Ureter (tissue), 1 donor: ENCODE measurements at places on chromosomes 11 and 22. TPM values are rescaled to one million over a fixed set of nuclear protein-coding genes. Genes with fewer than 3 reads are reported as not detected.
A peak's percentile ranks its signal among the peaks of the same experiment; 100 is the strongest.

DNA sequence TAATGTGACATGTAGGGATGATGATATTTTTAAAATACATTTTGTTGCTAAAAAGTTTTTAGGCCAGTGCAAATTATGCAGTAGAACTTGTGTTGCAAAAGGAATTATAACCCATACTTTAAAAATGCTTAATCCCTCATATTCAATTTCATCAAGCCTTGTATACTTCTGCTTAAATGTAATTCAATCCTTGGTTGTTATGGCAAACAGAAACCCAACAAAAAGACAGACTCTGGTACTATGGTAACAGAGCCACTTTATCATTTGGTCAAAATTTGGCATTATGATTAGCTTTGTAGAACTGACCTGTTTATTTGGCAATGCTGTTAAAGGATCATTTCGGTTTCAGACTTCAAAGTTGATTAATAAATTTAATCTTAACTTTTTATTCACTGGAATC lies 284.8 kb downstream of the TMEM135 start:
- no peak for DNase-seq

- no peak for DNase-seq
These were observed 37.0 kb downstream of the BCL2L13 start for GRCh38 chr22:17675584-17675983.

GRCh38 chr11:26778000-26778757 lies 56.3 kb upstream of the SLC5A12 start:
- DNase-seq, result no peak

- no peak for DNase-seq
These were observed 192.7 kb downstream of the NAV2 start for GRCh38 chr11:19905280-19905853.

Gene PKNOX2
- total RNA-seq, result 7.3 TPM

Gene ACTN3
- total RNA-seq, result 0.16 TPM

DNA sequence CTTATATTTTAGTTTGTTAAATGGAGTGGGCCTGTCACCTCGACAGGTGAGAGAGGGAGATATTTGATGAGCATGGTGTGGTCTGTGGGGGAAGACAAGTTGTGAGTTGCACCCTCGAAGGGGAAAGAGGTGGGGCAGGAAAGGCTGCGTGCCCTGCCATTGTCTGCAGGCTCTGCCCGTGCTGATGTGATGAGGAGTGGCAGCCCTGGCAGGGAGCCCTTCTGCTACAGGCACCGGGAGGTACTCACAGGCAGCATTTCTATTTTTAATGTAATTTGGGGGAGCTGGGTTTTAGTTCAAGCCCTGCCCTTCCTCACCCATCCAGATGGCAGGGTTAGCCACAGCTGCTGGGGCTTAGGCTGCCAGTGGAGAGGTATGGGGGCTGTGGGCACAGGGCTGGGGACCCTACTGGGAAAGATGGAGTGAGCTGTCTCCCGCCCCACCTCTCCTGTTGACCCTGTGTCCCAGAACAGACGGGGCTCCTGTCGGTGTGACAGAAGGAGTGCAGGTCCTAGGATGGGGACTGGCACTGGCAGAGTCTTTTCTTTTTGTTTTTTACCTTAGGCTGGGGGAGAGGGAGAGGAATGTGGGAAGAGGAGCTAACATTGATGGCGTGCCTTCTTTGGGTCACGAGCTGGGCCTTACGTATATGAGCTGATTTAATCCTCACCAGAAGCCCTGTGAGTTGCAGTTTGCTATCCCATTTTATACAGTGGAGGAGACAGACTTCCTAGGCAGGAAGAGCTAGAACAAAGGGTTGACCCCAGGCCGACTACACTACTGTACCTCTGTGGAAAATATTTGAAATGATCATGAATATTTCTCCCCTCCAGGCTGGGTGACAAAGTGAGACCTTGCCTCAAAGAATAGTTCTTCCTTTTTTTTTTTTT lies 51.6 kb downstream of the CEP164 start:
- DNase-seq, result no peak

Gene MYRF
- total RNA-seq, result 4.7 TPM

Gene TRIM51
- not detected for total RNA-seq

GRCh38 chr11:9868641-9869040 lies 204.8 kb downstream of the SWAP70 start:
- no peak for DNase-seq

DNA sequence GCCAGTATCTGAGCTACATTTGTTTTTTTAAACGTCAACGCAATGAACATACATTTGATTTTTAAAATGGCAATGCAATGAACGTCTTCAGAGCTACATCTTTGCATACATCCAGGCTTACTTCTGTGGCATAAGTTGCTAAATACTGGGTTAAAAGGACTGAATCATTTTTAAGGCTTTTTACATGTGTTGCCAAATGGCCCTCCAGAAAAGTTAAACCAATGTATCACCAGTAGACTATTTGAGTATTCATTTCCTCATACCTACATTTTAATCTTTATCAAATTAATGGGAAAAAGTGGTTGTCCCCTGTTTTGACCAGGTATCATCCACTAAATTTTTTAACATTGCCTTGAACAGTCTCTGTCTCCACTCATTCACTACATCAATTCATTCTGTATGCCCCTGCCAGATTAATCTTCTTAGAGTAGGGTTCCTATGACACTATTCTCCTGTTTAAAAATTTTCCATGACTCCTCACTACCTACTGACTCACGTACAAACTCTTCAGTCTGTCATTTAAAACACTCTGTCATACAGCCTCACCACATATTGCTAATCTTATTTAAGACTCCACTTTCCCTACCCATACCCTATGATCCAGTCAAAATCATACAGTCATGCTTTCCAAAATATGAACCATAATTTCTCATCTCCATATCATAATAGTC lies 12.4 kb upstream of the PRRG4 start:
- DNase-seq, result no peak

DNA sequence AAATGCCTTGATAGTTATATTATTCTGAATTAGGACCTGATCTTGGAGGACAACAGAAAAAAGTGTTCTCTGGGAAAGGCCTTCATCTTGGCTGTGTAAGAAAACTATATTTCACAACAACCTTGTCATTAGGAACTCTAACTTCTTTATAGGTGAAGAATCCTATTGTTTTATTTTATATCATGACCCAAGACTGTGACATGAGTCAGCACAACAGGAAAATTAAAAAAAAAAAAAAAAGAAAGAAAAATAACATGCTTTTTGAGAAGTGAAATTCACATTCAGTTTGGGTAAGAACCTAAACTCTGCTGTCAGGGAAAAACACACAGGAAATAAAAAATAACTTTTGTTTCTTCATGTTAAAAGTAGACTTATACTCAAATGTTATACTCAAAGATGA lies 11.7 kb upstream of the FOLR2 start:
- no peak for DNase-seq

GRCh38 chr11:132114185-132114584 lies 743.8 kb downstream of the NTM start:
- peak; percentile 54 for DNase-seq

DNA sequence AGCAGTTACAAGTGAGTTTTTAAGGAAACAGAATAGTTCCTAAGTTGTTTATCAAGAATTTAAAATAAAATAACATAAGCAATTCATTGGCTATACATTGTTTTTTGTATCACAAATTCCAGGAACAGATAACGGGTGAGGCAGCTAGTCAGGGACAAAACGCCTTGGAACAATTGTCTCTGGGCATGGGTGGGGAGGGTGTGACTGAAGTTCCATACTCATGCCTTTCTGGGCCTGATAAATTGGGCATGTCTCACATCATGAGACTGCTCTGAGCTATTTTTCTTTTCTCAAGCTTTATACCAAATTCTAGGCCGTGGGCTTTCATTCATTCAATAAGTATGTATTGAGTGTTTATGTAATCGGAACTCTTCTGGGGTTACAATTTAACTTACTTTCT lies 21.6 kb downstream of the FOLR3 start:
- no peak for DNase-seq

GRCh38 chr11:1219446-1219833 lies 3.4 kb upstream of the MUC5B start:
- no peak for DNase-seq

DNA sequence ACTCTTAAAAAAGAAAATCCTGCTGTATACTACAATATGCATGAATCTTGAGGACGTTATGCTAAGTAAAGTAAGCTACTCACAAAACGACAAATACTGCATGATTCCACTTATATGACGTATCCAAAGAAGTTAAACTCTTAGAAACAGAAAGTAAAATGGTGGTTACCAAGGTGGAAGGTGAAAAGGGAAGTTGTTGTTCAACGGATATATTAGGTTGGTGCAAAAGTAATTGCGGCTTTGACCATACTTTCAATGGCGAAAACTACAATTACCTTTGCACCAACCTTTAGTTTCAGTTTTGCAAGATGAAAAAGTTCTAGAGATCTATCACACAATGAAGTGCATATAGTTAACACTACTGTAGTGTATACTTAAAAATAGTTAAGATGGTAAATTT lies 101.8 kb downstream of the FAM168A start:
- no peak for DNase-seq

DNA sequence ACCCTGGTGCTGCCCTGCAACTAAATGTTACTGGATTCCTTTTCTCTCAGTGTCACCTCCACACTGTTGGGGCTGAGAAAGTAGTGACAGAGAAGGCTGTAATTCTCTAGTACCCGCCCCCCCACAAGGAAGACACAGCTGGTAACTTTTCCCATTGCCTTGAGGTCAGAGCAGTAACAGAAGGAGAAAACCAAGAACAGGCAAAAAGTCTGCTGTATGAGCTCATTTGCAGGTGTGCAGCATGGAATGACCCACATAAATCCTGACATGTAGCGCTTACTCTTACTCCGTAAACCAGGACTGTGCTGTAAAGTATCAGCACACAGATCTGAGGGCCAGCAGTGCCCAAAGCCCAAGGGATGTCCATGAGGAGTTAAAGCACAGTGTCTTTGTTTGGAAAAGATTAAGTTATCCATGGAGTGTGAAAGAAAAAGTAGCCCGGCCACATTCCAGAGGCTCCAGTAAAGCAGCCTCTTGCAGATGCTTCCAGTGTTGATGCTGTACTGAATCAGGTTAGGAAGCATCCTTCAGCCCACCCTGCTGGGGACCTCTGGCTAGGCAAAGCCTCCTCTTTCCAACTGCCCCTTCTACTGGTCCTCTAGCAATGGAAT lies 120.7 kb downstream of the PLEKHA7 start:
- DNase-seq, result no peak

DNA sequence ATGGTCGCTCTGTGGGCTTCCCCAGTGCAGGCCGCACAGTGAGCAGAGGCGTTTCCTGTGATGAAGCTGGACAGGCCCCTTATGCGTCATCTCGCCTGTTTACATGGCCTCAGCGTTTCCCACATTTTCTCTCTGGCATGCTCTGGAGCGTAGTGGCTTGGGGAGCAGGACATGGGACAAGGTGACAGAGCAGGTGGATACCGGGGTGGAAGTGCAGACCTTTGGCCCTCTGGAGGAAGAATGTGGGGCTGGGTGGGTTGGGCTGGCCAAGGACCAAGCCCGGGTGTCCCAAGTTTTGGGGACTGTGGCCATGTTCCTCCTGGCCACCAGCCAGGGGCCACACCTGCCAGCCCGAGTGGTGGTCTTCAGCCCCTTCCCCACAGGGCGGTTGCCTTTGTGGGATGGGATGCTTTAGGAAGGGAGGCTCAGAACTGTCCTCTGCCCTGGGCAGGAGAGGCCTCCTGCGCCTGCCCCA lies 446.6 kb downstream of the TBC1D22A start:
- peak; percentile 42 for DNase-seq

DNA sequence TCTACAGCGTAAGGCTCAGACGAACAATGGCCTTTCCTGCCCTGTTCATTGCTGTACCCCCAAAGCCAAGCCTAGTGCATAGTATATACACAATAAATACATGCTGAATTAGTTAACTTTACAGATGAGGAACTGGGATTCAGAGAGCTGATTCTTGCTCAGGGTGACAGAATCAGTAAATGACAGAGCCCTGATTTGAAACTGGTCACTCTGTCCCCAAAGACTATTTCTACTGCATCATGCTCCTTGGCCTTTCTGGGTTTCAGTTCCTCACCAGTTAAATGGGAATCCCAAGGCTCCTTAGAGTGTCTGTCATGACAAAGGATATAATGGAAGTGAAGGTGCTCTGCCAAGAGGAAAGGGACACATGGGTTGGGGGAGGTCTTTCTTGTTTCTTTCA lies 50.5 kb upstream of the TSKU start:
- DNase-seq, result no peak

DNA sequence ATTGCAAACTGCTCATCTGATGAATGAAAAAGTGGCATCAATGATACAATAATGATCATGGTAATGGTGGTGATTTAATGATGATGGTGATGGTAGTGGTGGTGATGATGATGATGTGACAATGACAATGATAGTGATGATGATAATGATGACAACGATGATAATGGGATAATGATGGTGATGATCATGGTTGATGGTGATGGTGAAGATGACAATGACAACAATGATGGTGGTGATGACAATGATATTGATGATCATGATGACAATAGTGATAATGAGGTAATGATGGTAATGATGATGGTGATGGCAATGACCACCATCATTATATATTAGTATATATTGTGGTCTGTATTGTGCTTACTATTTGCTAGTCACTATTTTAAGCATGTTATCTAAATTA lies 474.3 kb downstream of the TBC1D22A start:
- no peak for DNase-seq

- no peak for DNase-seq
These were observed 670 bp downstream of the MAPK8IP1 start for GRCh38 chr11:45885921-45886721.

Gene PHLDB1
- total RNA-seq, result 93.1 TPM

GRCh38 chr11:48008951-48009270 lies 28.6 kb downstream of the PTPRJ start:
- DNase-seq, result no peak

DNA sequence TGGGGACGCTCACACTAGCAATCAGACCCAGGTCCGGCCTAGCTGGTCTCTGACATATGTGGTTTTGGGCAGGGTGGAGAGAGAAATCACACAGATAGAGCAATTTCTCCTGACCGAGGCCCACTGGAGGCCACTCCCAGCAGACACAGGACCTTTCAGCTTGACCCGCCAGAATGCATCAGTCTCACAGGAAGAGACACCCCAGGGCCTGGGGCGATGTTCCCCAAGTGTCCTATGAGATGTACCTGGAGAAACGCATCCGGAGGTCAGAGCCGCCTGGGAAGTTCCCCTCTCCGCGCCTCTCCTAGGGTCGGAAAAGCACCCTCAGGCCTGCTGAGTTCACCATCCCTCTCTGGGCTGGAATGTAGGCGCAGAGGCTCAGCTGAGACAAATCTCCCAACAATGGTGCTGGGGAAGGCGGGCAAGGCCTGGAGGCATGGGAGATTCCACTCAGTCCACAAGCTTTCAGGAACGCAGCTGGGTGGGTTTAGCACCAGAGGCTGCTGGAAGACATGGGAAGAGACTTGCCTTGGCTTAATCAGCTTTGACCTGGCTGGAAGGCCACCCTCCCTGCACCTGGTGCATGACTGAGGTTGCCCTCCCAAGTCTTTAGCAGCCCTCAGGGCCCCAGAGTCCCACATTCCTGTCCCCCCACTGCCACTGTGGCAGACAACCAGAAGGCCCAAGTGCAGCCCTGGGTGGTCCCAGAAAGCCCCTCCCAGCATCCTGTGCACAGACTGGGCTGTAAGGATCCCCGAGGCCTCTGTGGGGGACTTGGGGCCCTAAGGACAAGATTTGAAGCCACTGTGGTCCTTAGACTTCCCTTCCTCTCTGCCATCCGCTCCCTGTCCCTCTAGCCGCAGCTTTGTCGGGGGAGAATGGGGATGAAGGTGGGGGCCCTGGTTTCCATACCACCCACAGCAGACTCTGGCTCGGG lies 57.5 kb downstream of the RTL6 start:
- no peak for DNase-seq
